ENCODE measurements at places on chromosomes 4 and X.

DNA sequence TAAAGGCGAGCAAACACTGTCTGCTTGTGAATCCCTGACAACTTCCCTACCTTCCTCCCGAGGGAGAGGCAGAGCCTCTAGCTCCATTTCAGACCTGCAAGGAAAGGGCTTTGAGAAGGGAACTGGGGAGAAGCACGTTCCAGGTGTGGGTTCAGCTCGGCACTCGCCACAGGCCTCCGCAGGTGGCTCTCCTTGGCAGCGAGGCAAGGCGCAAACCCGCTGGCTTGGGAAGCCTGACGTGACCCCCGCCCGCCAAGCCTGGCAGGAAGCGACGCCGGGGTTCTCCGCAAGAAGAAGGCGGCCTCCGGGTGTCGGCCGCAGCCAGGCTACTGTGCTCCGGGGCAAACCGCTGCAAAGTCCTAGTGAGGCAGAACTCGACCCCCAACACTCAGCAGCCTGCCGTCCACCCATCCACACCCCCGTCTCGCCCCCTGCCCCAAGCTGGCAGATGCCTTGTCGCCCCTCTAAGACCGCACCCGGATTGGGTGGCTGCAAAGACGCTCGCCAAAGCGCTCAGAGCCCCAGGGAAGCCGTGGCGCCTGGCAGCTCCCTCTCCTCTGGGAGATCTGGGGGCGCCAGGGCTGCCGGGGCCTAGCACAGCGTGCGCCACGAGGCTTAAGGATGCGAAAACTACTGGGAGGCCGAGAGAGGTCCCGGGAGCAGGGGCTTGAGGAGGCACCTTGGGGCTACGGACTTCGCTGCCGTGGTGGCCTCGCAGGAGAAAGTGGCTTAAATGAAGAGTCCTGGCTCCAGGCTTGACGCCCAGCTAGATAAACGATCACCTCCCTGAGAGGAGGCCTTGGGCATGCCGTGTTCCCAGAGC, 21.8 kb downstream of the NKX3-2 start:
- DNase-seq, result no peak

GRCh38 chr4:7845493-7846128, 94.0 kb downstream of the AFAP1 start:
- no peak for DNase-seq

DNA sequence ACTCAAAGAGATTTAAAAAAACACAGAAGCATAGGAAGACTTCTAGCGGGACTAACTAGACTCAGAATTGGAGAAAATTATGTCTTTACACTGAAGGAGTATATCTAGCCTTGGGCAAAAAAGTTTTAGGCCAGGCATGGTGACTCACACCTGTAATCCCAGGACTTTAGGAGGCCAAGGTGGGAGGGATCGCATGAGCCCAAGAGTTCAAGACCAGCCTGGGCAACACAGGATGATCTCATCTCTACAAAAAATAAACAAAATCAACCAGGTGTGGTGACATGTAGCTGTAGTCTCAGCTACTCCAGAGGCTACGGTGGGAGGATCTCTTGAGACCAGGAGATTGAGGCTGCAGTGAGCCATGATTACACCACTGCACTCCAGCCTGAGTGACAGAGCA, 99.5 kb downstream of the NEUROG2 start:
- DNase-seq, result no peak

DNA sequence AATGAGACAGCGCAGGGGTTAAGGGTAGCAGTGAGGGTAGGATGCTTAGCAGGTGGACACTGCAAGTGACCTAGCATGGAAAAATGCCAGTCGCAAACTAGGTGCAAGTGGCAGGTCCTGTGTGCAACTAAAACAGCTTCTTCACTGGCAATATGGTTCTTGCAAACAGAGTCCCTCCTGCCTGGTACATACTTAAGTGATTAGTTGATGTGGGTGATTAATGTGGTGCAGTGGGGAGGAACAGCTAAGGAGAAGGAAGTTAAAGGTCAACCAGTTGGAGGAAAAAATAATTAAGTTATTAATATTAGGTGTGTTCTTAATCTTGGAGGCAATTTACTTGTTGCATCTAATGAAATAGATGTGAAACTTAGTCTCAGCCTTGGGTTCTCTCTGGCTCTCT, 121.6 kb upstream of the IGFBP7 start:
- DNase-seq, result no peak

- DNase-seq, result no peak
Observed at GRCh38 chr4:139975830-139976272, 178.1 kb downstream of the MAML3 start.

DNA sequence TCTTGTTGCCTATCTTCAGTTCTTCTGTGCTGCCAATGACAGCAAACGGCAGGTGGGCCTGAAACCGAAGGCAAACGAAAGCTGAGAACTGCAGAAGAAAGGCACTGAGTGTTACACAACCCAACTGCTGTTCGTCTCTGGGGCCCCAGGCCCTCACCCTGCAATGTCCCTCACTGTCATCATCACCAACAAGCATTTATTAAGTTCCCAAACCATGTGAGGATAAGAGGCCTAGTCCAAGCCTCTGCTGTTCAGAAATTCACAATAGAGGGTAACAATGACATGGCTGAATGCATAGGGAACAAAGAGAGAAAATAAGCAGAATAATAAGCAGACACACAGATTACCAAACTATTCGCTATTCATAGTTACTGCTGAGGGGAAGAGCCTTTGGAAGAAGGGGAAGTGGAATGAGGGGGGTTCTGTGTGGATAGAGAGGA, 34.5 kb upstream of the NKRF start:
- no peak for DNase-seq

GRCh38 chr4:150782921-150783320, 201.0 kb downstream of the MAB21L2 start:
- DNase-seq, result no peak

DNA sequence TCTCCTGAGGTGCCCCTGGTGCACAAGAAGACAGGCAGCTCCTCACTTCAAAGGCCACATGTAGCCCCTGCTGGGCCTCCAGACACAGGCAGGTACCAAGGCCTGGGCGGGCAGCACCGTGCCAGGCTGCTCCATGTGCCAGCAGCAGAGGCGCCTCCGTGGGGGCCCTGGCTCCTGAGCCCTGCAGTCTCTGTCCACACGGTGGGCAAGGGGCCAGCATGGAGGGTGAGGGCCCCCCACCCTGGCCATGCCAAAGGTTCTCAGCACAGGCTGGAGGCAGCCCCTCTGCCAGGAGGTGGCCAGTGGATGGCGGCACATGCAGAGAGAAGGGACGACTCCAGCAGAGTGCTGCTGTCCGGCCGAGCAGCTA, 72.6 kb downstream of the FAM53A start:
- no peak for DNase-seq

GRCh38 chrX:45715748-45716147, 515.1 kb upstream of the DIPK2B start:
- no peak for DNase-seq

All from fibroblast of skin of left biceps (primary cell).